Right forelimb (tissue), 1 donor: ENCODE measurements at places on chromosomes 5 and 9.
A peak's percentile ranks its signal among the peaks of the same experiment; 100 is the strongest.

DNA sequence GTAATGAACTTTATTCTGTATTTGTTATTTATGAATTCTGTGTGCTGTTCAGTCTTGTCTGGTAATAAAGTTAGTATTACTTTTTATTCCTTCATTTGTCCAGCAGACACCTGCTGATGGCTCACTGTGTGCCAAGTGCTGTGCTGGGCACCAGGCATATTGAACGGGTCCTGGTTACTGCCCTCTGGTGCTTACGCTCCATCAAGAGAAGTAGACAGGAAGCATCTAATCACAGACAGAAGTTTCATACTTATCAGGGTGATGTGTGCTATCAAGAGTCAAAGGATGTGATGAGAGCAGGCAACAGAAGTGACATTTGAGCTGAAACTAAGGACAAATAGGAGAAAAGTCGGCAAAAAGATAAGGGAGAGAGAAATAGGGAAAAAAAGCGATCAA is 153.1 kb downstream of the FGF1 start:
- no peak for DNase-seq

- DNase-seq = no peak
Observed at GRCh38 chr9:4339836-4340560, 40.1 kb upstream of the GLIS3 start.

DNA sequence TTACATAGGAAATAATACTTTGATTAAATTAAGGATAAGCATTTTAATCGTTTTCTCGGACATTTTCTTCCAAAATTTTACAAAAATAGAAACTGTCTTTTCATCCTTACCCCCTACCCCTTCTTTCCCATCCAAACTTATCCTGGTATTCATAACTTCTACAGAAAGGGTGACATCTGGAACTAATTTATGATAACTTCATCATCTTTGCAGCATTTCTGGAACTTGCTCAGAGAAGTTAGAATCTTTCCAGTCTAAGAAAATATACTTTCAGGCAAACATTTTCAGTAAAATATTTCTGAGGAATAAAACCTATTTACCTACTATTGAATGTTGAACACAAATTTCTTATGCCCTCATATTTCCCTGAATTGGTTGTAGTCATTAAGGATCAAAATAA is 309.0 kb downstream of the MAN2A1 start:
- no peak for DNase-seq

DNA sequence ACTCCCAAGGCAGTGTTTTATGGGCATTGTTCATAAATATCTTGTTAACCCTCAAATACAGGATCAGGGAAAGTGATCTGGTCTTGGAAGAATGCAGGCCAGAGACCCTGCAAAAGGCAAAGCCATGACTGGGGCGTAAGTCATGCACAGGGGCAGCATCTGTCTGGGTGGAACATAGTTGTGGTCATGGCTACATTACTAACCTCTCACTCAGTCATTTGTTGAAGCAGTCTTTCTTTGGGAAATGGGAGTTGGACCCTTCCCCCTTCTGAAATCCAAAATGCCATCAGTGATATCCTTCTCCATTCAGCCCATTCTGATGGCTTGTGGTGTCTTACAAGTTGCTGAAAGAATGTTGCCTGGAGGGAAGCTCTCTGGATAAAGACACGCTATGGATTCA is 68.1 kb downstream of the GDNF start:
- DNase-seq = no peak

GRCh38 chr5:78972654-78973428 is 12.3 kb downstream of the ARSB start:
- peak; percentile 80 for DNase-seq

GRCh38 chr5:147485046-147485445 is 24.8 kb downstream of the DPYSL3 start:
- DNase-seq = no peak

GRCh38 chr5:159906463-159906862 is 9.8 kb upstream of the ADRA1B start:
- no peak for DNase-seq

- no peak for DNase-seq
Observed at GRCh38 chr5:15951126-15951525, 228.5 kb downstream of the MARCHF11 start.

GRCh38 chr5:77337686-77338085 is 127.2 kb downstream of the PDE8B start:
- peak; percentile 54 for DNase-seq

GRCh38 chr5:142221091-142221860 is 103.5 kb downstream of the SPRY4 start:
- no peak for DNase-seq

GRCh38 chr5:142830241-142831008 is 60.2 kb downstream of the ARHGAP26 start:
- DNase-seq = no peak

DNA sequence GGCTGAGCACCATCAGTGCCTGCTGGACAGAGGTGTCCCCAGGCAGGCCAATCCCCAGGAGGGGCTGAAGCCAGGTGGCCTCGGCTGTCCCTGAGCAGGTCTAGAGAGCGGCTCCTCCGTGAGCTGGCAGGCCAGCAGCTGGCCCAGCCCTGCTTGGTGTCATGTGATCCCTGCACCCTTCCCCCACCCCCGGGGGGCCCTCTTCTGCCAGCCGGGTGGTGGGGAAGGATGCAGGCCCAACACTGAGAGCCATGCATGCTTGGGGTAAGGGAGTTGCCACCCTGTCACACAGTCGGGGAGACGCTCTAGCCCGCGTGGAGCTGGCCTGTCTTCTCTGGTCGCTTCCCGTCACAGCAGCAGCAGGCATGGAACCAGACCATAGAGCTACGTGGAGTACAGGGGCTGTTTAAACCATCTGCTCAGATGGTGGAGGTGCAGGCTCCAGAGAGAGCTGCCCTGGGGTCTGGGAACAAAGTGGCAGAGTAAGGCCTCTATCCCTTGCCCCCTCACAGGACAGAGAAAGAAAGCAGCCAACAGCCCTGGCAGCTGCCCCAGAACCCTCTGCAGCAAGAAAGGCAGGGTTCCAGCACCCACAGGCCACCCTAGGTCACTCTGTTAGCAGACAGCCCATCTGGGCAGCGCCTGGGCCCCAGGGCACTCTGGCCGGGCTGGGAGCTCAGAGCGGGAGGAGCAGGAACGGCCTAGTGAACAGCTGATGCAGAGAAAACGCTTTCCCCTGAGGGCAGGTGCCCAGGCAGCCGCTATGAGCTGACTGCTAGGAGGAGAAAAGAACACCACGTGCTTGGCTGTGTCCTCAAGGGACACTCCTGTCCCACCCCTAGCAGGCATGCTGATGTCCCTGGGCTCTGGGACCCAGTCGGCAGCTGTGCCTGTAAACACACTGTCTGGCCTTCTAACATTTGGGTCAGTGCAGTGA is 6.8 kb downstream of the RALGDS start:
- DNase-seq = peak; percentile 55

DNA sequence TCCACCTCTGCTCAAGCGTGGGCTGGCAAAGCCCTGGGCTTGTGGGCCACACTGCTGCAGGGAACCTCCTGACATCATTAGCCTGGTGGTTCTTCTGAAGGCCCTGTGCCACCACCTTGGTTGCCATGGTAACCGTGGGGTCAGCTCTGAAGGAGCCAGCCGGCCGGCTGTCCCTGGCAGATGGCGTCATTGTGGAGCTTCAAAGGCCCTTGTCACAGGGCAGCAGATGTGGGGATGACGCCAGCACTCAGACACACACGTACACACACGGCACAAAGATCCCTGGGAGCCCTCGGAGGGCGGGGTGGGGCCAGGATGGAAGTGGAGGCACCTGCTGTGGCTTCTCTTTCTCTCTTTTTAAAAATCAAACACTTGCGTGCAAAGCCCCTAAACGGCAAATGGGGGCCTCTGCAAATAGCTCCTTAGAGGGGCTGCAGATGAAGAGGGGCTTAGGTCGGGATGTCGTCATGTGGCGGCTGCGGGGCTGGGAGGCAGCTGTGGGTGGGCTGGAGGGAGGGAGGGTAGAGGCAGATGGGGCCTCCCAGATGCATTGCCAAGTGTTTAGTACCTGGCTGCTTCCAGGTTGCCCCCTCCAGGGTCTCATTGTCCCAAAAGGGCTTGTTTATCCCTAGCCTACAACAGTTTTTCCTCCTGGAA is 19.5 kb upstream of the RPL26L1 start:
- no peak for DNase-seq

- no peak for DNase-seq
Observed at GRCh38 chr5:119840175-119840574, 210.8 kb downstream of the FAM170A start.

GRCh38 chr5:62331921-62332320 is 25.9 kb downstream of the KIF2A start:
- no peak for DNase-seq

- DNase-seq = no peak
Observed at GRCh38 chr5:2563046-2563445, 188.4 kb downstream of the IRX2 start.

- DNase-seq = peak; percentile 77
Observed at GRCh38 chr9:100427366-100428263, 672 bp downstream of the MSANTD3 start.

DNA sequence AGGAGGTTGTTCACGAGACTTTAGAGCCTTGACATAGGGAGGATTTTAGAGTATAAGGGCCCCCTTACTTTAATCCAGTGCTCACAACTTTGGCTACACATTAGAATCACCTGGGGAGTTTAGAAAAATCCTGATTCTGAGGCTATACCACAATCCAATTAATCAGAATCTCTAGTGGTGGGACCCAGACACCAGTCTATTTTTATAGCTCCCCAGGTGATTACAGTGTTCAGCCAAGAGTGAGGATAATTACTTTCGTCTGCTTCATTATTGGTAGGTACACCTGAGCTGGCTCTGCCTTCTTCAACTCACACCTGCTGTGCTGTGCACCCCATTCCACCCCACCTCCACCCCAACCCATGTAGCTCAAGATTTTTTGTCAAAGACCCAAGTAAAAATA is 141.3 kb upstream of the EPB41L4A start:
- DNase-seq = no peak

- peak; percentile 52 for DNase-seq
Observed at GRCh38 chr5:10220248-10220647, 29.4 kb downstream of the ATPSCKMT start.

GRCh38 chr5:102759700-102760099 is 4.6 kb downstream of the PAM start:
- DNase-seq = no peak

- no peak for DNase-seq
Observed at GRCh38 chr5:35860686-35861085, 4.0 kb downstream of the IL7R start.

- no peak for DNase-seq
Observed at GRCh38 chr9:115240676-115241075, 122.7 kb upstream of the TNC start.

GRCh38 chr9:129237803-129238202 is 59.7 kb upstream of the IER5L start:
- DNase-seq = no peak

- DNase-seq = no peak
Observed at GRCh38 chr5:150272531-150272930, 17.0 kb downstream of the CAMK2A start.

- no peak for DNase-seq
Observed at GRCh38 chr5:10719965-10720364, 41.1 kb downstream of the DAP start.

GRCh38 chr5:98428806-98429205 is 344.7 kb upstream of the RGMB start:
- DNase-seq = peak; percentile 48

- no peak for DNase-seq
Observed at GRCh38 chr9:98341157-98342097, 86.0 kb upstream of the TBC1D2 start.

DNA sequence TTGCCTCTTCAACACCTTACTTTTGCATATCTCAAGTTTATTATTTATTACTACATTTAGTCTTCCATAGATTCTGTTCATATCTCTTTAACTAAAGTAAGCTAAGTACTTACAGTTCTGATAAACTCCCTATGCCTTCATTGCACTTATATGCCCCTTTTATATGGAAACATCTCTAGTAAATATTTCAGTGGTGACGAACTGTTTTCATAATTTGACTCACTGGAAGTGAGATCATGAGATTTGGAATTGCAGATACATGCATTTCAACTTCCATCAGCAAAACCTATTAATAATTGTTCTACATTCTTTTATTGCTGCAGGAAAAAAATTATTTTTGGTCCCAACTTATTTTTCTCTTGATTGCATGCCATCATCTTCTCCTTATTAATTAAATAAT is 263.5 kb downstream of the CD180 start:
- DNase-seq = no peak

DNA sequence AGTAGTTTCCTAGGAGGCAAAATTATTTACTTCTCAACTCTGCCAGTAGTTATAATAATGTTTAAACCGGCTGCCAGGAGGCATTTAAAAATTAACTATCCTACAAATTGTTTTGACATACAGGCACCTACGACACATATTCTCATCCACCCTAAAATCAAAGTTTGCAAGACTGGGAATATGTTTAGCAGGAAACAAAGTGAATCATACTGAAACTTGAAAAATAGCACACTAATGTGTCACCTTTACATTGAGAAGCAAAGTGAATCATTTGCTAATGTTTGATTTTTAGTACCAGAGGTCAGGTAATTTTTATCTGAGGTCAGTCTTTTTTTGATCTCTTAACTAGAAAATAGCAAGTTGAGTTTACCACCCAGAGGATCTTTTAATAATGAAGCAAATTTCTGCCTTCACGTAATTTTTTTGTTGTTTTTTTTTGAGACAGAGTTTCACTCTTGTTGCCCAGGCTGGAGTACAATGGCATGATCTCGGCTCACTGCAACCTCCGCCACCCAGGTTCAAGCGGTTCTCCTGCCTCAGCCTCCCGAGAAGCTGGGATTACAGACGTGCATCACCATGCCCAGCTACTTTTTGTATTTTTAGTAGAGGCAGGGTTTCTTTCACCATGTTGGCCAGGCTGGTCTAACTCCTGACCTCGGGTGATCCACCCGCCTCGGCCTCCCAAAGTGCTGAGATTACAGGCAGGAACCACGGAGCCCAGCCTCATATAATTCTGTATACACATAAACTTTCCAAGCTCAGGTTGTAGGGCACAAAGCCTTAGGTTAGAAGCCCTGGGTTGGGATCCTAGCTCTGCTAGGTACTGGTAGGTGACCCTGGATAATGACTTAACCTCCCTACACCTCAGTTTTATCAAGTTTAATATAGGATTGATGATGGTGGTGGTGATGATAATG is 124.3 kb downstream of the UGCG start:
- no peak for DNase-seq

DNA sequence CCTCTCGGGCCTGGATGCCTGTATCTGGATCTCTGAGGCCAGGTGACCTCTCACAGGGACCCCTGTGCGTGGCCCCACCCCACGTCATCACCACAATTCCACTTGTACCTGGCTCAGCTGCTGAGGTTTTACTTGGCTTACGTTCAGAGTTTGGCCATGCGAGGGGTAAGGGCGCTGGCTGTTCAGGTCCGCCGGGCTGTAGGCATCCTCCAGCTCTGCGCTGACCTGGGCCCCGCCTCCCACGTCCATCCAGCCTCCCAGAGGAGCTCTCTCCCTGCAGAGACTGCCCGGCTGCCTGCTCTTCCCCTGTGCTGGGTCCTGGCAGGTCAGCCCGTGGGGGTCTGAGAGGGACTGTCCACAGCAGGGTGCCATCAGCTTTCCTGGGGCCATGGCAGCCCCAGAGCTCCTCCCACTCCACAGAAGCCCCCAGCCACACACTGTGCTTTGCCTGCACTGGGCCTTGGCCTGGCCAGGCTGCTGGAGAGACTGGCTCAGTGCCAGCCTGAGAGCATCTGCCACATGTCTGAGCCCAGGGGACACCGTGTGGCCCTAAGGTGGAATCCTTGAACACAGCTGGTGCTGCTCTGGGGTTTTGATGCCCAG is 43.6 kb downstream of the SLC6A3 start:
- DNase-seq = no peak
